ENCODE measurements at places on chromosomes 11 and 22. TPM values are rescaled to one million over a fixed set of nuclear protein-coding genes. Genes with fewer than 3 reads are reported as not detected.

DNA sequence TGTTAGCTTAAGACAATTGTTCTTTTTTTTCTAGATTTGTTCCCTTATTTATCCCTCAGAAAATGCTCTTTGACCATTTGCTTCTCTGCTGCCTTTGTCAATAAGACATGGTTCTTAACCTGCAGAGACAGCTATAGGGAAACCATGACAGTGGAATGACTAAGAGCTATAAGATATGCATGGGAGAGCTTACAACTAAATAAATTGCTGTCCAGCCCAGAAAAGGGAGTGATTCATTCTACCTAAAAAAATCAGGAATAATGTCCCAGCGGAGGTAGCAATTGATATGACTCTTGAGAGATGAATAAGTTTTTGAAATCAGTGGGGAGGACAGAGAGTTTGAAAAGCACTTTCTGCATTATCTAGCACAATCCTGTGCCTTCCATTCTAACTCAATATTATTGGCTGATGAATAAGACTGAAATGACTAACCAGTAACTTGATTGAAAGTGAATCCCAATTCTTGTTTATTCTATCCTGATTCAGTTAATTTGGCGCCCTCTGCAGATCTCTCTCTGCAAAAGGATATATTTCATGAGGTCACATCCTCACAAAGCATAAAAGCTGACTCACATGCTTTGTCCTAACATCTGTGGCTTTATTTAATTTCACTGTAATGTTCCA is 680.5 kb upstream of the API5 start:
- no peak overlapping the region for H3K4me3 ChIP-seq
- no peaks in the 10 kb centered on the region for H3K4me1 ChIP-seq
- DNase-seq: no peak
- no peak overlapping the region for H3K27ac ChIP-seq

DNA sequence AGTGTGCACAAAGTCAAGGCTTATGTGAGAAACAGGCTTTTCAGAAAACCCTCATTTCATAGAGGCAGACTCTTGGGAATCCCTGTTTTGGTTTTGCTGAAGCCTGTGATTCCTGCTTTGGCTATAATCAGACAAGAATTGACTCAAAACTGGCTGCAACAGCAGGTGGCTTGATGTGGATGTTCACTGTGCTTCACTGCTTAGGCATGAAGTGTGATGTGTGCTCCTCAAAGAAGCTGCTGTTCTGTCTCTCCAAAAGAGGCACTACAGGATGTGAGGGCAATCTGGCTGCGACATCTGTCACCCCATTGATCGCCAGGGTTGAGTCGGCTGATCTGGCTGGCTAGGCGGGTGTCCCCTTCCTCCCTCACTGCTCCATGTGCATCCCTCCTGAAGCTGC is 103.5 kb downstream of the C11orf58 start:
- H3K36me3 ChIP-seq: peaks cover 1% of the 10 kb centered on the region
- H3K4me3 ChIP-seq: no peak overlapping the region
- no peak for DNase-seq
- H3K4me1 ChIP-seq: peaks cover 8% of the 10 kb centered on the region

Gene GDPD4
- not detected for total RNA-seq

Gene GAL
- total RNA-seq: 0.47 TPM

Gene C22orf31
- total RNA-seq: 0.14 TPM

All from liver (tissue), 10 donors.